ENCODE measurements at places on chromosomes 7 and 10.

DNA sequence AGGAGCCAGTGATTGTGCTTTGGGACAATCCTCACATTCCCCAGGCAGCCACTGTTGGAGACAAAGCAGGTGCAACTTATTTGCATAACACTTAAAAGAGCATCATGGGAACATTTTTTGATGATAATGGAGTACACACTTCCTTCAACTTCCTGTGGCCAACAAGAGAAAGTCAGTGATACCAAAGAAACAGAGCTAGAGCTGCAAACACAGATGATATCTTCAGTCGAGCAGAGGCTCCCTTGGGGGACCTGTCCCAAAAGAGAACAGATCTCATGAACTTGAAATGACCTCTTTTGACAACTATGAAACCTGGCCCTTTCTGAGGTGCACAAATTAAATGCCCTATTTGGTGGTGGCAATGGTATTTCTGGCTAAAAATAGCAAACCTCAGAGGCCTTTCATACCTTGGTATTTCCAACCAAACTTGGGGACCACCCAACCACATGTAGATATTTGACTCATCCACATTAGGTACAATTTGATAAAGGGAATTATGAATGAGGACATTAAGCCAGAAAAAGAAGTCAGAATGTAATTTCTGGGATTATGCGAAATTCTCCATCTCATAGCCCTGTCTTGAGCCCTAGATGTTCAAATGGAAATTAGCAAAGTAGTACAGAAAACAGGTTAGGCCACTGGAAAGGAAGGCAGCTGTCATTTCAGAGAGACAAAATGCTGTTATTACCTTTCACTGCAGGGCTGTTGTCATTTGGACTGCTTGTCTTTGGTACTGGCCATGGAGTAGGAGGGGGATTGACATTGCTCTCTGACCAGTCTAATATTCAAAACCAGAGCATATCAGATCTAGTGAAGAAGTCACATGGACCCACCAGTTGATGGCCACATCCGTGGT, 146.2 kb downstream of the ICA1 start:
- no peak for DNase-seq

DNA sequence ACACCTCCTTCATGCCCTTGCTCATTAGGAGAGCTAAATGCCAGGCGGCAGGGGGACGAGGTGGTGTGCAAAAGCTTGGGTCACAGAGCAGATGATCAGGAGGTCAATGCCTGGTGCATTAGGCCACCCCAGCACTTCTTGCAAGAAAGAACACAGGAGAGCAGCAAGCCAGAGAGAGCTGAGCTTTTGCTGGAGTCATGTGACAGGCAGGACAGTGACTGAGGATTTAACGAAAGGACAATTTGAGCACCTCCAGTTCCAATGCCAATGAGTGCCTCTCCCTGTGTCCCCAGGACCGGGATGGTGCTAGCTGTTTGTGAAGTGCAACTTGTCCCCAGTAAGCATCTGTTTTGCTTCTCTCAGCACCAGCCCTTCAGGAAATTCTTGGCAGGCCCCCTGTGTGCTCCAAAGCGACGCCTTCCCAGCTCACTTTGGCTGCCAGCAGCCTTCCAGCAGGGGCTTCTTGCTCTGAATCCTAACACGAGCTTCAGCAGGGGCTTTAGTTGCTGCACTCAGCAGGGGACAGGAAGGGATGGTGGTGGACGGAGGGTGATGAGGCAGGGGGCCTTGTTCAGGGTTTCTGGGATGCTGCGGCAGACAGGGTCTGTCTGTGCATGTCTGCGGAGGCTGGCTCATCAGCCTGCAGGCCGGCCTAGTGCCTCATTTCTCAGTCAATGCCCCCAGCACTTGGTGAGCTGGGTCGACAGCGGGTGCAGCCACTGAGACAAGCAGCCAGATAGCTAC, 368.1 kb downstream of the RPS24 start:
- DNase-seq = no peak

GRCh38 chr7:53111031-53111430, 75.6 kb downstream of the POM121L12 start:
- no peak for DNase-seq

DNA sequence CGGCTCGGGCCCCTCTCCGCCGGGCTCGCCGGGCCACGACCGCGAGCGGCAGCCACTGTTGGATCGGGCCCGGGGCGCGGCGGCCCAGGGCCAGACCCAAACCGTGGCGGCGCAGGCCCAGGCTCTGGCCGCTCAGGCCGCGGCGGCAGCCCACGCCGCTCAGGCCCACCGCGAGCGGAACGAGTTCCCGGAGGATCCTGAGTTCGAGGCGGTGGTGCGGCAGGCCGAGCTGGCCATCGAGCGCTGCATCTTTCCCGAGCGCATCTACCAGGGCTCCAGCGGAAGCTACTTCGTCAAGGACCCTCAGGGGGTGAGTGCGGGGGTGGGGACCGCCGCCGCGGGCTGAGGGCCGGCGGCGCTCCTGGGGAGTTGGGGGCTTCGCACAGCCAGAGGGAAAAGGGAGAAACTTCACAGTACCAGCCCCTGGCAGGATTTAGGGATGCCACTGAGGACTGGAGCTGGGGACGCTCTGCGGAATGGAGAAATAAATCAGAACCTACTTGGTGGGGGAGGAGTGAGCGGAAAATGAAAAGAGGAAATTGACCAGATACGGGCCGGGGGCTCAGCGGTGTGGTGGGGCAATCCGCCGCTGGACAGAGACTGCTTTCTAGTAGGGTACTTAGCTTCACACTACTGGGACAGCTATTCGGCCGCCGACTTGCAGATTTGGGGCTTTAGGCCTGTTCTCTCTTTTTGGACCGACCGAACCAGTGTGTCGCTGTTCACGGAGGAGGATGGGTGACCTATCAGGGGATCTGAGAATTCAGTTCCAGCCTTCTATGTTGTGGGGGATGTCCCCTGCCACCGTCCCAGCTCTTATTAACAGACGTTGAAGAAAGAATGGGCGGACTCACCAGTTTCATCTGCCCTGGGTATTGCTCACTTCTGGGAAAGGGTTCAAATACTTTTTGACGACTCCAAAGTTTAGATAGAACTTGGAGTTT, 669 bp downstream of the PI4K2A start:
- DNase-seq = peak; percentile 70

GRCh38 chr7:27641581-27642230, 21.0 kb downstream of the HIBADH start:
- DNase-seq = no peak

DNA sequence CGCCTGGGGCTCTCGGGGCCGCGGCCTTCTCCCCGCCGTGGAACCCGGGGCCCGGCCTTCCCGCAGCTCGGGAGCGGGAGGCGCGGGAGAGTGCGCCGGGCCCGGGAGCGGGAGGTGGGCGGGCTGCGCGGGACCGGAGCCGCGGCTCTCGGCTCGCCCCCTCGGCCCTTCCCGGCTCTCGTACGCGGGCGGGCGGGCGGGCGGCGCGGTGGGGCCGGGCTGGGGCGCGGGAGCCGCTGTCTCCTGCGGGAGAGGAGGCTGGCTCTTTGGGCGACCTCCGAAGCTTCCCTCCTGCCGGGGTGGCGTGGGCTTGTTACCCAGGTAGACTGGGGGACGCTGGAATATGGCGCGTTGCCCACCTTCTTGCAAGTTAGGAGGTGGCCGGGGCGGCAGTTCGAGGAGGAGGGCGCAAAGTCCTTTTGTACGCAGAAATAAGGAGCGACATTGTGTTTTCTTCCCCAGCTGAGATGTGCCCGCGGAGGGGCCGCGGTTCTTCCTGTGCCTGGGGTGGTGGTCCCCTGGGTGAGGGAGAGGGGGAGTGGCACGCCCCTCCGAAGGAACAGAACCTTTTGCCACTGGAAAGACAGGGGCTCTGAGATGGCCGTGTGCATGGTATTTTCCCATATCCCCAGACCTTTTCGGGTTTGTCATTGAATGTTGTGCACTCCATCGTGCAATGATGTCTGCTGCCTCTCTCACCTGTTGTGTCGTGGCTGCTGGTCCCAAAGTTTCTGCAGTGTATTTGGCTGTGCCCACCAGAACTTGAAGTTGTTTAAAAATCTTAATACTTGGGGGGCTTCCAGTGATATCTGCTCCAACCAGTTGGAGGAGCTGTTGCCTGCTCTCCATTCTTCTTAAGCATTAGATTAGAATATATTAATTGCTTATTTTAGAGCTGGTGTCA, 844 bp downstream of the NRF1 start:
- peak; percentile 67 for DNase-seq
